Daoy (cell line): ENCODE measurements at places on chromosomes 11 and 22. TPM values are rescaled to one million over a fixed set of nuclear protein-coding genes. Genes with fewer than 3 reads are reported as not detected.

MAPK8IP2 gene
- total RNA-seq = 3.7 and 4.4 TPM in 2 replicates

OR10V1 gene
- not detected in 2 replicates for total RNA-seq

DNA sequence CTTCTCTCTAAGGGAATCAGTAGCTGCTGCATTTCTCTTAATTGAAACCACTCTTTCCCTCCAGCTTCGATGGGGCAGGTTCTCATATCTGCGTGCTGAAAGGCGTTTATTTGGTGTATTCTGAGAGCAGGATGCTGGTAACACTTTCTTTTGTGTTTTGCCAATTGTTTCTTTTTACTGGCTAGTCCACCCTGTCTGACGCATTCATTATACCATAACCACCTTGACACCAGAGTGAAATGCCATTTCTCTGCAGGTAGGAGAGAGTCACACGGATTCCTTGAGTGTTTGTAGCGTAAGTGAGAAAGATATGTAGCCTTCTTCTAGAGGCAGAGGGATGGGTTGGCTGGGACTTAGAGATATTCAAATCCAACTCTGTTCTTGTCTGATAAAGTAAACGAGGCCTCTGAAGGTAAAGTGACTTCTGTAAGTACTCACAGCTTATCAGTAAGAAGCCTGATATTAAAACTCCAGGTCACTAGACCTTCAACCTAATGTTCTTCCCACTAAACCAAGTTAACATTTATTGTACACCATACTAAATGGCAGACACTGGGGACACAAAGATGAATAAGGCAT, 21.4 kb downstream of the CD44 start:
- no peak for DNase-seq

- no peak for DNase-seq
Observed at GRCh38 chr11:20160425-20161229, at the start of gene DBX1. DBX1 (minus strand) TSS chr11:20160475; CDS start chr11:20160324, 151 bp downstream.

DNA sequence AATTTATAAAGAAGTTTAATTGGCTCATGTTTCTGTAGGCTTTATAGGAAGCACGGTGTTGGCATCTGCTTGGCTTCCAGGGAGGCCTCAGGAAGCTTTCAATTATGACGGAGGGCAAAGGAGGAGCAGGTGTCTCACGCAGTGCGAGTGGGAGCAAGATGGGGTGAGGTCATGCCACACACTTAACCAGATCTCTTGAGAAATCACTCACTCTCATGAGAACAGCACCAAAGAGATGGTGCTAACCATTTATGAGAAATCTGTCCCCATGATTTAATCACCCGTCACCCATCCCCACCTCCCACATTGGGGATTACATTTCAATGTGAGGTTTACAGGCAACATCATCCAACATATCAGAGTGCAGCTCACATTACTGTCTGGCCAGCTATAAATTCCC, 103.5 kb downstream of the ARHGAP8 start:
- DNase-seq = no peak

DNA sequence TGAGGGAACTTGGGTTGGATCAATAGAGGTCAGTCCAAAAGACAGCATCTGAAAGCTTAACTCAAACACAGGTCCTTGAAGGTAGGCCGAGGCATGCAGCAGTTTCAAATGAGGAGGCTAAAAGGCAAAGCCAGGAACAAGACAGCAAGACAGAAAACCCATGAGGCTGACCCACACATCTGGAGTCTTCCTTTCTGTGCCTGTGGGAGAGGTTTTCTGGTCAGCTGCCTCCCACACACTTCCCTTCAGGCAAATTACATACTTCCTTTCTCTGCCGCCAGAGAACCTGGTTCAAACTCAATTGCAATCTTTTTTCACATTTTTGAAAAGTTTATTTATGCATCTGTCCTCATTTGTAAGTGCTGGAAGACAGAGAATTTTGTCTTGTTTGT, 29.8 kb upstream of the CRTAM start:
- peak; percentile 72 for DNase-seq

DNA sequence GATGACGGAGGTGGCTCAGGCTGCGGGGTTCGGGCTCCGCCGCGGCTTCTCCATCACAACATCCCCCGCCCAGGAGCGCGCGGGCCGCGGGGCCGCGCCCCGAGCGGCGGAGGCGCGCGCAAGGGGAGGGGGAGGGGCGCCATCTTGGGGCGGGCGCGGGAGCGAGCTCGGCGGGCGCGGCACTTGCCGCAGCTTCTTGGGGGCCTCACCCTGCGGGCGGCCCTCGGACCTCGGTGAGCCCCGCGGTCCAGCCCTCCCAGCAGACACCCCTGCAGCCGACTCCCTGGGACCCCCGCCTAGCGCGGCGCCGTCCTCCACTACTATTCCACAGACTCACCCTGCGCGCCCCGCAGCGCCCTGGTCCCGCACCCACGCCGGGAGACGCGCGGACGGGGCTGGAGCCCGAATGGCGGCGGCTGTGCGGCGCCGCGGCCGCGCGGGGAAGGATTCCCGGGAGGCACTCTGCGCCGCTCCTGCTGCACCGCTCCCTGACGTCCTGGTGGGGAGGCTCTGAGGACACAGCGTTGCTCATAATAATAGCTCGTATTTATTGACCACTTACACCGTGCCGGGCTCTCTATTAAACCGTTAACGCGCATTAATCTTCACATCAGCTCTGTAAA, at the start of gene APBB1:
Gene APBB1 (minus strand): TSS at position 86 of the 623 bp plus-strand sequence. CDS start 7,747 bp downstream, outside the sequence.
- DNase-seq = peak; percentile 69

DNA sequence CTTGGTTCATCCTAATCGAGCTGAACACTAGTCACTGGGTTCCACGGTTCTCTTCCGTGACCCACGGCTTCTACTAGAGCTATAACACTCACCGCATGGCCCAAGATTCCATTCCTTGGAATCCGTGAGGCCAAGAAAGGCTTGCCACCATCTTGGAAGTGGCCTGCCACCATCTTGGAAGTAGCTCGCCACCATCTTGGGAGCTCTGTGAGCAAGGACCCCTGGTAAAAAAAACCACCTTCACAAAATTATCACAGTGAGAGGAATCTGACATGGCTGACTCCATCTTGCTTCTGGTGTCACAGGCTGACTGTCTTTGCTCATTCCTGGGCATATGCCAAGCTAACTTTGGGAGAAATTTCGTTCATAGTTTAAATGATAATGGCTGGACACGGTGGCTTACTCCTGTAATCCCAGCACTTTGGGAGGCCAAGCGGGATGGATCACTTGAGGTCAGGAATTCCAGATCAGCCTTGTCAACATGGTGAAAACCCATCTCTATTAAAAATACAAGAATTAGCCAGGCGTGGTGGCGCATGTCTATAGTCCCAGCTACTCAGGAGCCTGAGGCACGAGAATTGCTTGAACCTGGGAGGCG, 18.9 kb upstream of the KCTD14 start:
- no peak for DNase-seq

GRCh38 chr11:1444823-1445422, 41.7 kb downstream of the MOB2 start:
- DNase-seq = no peak

DNA sequence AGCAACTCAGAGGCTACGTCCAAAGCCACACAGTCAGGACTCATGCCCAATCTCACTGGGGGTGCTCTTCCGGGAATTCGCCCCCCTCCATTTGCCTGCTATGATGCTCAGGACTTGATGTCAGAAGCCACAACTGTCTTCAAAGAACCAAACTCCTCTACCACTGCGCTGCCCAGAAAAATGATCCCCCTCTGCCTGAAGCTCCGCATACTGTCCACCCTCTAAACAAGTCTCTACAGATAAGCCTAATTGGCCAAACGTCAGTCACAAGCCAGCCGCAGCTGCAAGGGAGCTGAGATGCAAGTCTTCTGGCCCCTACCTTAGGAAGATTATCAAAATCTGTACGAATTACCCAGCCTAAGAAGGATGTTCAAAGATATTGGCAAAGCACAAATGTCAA, 294.6 kb downstream of the BUD13 start:
- no peak for DNase-seq

GRCh38 chr11:11558396-11558795, 63.4 kb downstream of the GALNT18 start:
- DNase-seq = no peak
